ENCODE measurements at places on chromosomes 16 and 17.
A peak's percentile ranks its signal among the peaks of the same experiment; 100 is the strongest.

- DNase-seq: no peak
Observed at GRCh38 chr17:51180486-51180885, 14.3 kb downstream of the NME2 start.

DNA sequence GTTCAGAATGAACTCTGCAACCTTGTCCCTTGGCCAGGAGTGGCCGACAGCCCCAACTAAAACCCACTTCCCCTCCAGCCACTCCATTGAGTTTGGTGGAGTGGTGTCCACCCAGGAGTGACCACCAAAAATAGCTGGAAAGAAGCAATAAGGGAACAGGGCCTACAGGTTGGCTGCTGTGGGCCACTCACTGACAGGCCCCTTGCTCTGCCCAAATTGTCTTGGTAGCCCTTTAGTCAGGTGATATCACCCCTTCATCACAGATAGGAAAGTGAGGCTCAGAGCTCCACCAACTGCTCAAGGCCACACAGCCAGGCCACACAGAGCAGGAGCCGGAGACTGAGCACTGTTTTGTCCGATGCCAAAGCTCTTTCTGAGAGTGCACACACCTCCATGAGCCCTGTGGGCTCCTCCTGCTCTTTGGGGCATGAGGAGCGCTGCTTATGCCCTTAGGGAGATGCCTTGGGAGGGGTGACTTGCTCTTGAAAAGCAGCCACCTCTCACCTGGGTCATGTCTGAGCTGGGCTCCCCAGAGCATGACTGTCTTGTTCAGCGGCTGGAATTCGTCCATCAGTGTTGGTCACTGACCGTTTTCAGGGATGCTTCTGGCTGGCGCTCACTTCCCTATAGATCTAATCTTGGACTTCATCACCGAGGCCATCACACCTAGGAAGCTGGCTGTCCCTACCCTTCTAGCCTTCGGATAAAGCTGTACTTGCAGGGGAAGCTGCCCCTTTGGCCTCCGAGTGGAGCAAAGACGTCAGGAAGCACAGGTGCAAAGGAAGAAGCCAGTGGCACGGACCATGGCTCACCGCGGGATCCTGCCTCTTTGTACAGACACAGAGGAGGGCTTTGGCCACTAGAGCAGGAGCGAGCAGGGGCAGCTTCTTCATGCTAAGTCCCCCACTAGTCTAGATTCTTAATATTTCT lies 186.0 kb upstream of the ZNF469 start:
- no peak for DNase-seq

- DNase-seq: no peak
Observed at GRCh38 chr17:37640015-37640414, 3.2 kb downstream of the DDX52 start.

DNA sequence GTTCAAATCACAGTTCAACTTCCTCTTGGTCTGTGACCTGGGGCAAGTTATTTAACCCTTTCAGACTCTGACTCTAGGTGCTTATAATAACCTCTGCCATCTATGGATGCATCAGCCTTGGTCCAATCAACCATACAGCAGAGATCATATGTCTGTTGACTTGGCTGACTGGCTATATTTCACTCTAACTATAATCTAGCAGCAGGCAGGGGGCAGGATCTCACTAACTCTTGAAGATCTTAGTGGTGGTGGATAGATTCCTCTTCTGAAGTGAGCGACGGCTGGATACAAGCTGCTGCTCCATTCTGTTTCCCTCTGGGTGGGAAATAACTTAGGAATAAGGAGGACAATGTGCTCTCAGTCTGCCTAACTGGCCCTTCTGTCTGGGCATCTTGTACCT lies 146.6 kb downstream of the SKAP1 start:
- DNase-seq: no peak

GRCh38 chr17:41800601-41801373 lies 11.0 kb downstream of the P3H4 start:
- peak; percentile 7 for DNase-seq

DNA sequence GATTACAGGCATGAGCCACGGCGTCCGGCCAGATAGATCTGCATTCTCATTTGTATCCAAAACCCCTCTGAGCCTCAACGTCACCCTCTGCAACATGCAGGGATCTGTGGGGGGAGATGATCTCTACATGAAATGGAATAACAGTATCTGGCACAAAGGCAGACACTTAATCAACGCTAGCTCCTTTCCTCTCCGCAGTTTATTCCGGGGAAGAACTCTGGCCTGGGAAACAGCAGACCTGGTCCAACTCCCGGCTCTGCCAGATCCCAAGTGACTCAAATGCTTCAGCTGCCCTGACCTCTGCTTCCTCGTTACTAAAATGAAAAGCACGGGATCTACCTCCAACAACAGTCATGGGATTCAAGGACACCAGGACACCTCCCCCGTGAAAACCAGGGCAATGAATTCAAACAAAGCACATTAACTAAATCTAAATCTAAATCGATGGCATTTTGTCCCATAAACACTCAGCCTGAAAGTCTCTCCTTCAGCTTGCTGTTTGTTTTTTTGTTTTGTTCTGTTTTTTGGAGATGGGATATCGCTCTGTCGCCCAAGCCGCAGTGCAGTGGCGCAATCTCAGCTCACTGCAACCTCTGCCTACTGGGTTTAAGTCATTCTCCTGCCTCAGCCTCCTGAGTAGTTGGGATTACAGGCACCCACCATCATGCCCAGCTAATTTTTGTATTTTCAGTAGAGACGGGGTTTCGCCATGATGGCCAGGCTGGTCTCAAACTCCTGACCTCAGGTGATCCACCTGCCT lies 78.2 kb downstream of the NXN start:
- DNase-seq: no peak

DNA sequence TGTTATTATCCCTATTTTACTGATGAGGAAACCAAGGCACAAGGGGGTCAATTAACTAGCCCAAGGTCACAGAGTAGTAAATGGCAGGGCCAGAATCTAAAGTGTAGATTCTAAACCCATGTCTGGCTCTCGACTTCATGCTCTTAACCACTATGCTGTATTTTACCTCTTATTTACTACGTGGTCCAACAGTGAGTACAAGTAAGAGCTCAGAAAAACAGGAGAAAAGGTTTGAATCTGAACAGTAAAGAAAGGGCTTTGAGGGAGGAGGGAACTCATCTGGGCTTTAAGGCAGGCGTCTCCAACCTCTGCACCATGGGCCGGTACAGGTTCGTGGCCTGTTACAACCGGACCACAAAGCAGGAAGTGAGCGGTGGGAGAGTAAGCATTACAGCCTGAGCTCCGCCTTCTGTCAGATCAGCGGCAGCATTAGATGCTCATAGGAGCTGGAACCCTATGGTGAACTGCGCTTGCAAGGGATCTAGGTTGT lies 62.9 kb downstream of the SMURF2 start:
- no peak for DNase-seq

GRCh38 chr17:79080349-79080748 lies 5.7 kb downstream of the ENGASE start:
- DNase-seq: no peak

GRCh38 chr16:19044769-19045168 lies 22.6 kb upstream of the COQ7 start:
- no peak for DNase-seq

DNA sequence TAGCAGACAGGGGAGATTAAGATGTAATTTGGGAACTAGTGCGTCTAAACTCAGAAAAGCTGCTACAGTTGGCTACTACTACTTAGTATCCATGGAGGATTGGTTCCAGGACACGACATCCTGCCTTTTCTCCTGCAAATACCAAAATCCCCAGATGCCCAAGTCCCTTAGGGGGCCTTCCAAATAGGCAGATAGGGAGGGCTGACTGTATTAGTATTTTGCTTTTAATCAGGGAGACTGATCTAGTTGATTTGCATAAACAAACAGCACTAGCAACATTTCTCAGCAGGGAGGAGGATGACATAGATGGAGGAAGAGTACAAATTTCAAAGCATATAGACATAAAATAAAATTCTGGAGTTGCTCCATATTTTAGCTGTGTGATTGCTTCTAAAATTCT lies 621.6 kb upstream of the GOT2 start:
- no peak for DNase-seq

- no peak for DNase-seq
Observed at GRCh38 chr17:78957128-78957527, 22.6 kb downstream of the LGALS3BP start.

DNA sequence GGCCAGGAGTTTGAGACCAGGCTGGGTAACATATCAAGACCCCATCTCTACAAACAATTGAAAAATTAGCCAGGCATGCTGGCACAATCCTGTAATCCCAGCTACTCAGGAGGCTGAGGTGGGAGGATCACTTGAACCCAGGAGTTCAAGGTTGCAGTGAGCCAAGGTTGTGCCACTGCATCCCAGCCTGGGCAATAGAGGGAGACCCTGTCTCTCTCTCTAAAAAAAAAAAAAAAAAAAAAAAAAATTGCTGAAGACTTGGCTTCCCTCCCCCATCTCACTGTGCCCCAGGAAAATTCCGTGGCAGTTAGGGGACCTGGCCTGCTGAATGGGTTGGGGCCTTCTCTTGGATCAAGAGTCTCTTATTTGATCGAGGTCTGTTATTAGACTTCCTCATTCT lies at the start of gene ODF4:
Gene ODF4, plus strand, starts transcription at position 301 of the 400 bp plus-strand sequence. CDS start 212 bp downstream, outside the sequence.
- DNase-seq: no peak

GRCh38 chr17:49925921-49926320 lies 43.1 kb upstream of the DLX4 start:
- no peak for DNase-seq

- peak; percentile 45 for DNase-seq
Observed at GRCh38 chr16:72560617-72561016, 388.7 kb upstream of the PMFBP1 start.

GRCh38 chr16:19911747-19912454 lies 27.3 kb upstream of the GPRC5B start:
- DNase-seq: no peak

- DNase-seq: no peak
Observed at GRCh38 chr16:55021595-55022475, 91.2 kb downstream of the IRX5 start.

DNA sequence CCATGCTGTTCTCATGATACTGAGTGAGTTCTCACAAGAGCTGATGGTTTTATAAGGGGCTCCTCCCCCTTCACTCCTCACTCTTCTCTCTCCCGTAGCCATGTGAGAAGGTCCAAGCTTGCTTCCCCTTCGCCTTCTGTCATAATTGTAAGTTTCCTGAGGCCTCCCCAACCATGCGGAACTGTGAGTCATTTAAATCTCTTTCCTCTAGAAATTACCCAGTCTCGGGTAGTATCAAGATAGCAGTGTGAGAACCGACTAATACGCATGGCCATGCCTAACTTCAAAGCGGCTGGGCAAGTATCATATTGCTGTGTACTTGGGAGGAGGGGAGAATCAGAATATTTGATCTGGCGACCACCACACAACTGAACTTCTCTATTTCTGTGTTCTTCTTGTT lies 88.3 kb downstream of the PRKCB start:
- DNase-seq: no peak

DNA sequence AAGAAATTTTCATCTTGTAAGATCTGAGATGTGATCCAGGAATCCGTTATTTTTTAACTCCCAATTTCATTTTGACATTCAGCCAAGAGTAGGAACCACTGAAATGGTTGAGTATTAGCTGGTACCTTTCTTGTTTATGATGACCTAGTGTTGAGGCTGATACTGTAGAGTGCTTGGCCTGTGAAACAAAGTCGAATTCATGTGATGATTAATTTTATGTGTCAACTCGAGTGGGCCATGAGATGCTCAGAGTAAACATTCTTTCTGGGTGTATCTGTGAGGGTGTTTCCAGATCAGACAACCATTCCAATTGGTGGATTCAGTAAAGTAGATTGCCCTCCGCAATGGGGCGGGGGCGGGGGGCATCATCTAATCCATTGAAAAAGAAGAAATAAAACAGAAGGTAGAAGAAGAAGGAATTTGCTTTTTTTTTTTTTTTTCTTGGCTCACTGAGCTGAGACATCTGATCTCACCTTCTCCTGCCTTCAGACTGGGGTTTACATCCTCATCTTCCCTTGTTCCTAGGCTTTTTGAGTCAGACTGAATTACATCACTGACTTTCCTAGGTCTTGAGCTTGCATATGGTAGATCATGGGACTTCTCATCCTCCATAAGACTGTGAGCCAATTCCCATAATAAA lies 264.6 kb upstream of the KCNJ16 start:
- peak; percentile 19 for DNase-seq

DNA sequence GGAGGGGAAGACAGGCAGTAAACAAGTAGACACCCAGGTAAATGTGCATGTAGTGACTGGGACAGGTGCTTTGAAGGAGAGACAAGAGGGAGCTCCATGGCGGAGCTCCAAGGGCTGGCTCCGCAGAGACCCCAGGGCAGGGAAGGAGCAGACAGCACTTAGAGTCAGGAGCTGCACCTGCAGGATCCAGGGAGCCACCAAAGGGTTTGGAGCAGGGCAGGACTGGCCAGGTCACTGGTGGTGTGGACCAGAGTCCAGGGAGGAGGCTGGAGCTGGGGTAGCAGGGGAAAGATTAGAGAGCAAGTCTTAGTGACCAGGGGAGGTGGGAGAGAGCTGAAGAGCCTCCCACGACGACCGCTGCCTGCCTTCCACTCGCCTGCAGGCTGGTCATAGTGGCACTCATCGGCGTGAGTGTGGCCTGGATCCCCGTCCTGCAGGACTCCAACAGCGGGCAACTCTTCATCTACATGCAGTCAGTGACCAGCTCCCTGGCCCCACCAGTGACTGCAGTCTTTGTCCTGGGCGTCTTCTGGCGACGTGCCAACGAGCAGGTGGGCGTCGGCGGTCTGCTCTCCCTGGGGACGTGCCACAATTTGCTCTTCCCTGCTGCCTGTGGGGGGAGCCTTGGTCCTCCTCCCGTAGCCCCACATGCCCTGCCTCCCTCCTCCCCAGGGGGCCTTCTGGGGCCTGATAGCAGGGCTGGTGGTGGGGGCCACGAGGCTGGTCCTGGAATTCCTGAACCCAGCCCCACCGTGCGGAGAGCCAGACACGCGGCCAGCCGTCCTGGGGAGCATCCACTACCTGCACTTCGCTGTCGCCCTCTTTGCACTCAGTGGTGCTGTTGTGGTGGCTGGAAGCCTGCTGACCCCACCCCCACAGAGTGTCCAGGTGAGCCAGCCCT lies 14.7 kb upstream of the FAM83G start:
- DNase-seq: peak; percentile 16

DNA sequence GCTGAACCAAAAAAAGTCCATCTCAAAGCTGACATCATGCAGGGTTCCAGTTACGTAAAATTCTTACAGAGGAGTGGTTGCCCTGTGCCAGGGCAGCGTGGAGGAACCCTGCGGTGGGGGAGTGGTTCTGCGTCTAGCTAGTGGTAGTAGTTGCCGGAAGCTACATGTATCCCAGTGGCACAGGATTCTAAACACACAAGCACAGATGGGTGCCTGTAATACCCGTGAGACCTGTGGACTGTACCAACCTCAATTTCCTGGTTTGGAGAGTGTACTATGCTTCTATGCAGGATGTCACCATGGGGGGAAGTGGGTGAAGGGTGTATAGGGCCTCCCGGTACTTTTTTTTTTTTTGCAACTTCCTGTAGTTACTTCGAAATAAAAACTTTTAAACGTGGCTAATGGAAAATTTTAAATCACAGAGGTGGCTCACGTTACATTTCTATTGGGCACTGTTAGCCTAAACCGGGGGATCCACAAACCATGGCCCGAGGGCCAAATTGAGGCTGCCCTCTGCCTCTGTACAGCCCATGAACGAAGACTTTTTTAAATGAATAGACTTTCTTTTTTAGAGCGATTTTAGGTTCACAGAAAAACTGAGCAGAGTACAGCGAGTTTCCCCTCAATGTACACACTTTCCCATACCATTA lies 38.5 kb downstream of the TBC1D16 start:
- peak; percentile 21 for DNase-seq

GRCh38 chr16:57663917-57664661 lies 4.0 kb upstream of the ADGRG3 start:
- no peak for DNase-seq

- no peak for DNase-seq
Observed at GRCh38 chr17:50492214-50492613, 13.6 kb downstream of the RSAD1 start.

GRCh38 chr16:64470916-64471315 lies 650.9 kb downstream of the CDH11 start:
- DNase-seq: no peak

All from NCI-H345 (cell line).